Stimulated activated CD8-positive, alpha-beta memory T cell treated with anti-CD3 and anti-CD28 coated beads, Interleukin-2, amount 100 ng/mL, for 1 hour (primary cell): ENCODE measurements at places on chromosomes 5 and 9.

DNA sequence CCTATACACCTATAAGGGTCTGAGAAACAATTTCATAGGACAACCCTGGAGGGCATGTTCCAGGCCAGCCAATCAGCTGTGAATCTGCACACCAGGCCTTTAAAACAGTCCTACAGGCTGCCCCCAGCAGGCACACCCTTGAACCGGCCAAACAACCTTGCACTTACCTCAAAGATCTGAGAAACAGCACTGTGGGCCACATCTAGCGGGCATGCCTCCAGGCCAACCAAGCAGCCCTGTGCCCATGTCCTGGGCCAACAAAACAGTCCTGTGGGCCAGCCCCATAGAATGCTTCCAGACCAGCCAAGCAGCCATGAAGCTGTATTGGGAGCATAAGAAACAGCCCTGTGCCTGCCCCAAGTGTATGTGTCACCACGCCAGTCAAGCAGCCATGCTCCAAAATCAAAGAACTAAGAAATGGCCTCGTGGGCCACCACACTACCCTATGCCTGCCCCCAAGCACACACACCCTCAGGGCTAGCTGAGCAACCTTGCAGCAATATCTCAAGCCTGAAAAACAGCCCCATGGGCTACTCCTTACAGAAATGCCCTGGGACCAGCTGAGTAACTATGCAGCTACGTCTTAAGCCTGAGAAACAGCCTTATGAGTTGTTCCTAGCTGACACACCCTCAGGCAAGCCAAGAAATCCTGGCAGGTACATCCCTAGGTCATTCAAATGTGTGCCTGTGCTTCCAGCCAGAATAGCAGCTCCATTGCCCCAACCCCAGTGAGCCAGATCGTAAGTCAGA is 2243.8 kb upstream of the C9orf72 start:
- DNase-seq = no peak

GRCh38 chr9:114957558-114957957 is 27.2 kb upstream of the TNFSF8 start:
- no peak for DNase-seq

- DNase-seq = no peak
These were observed 312.9 kb upstream of the RGMB start for GRCh38 chr5:98460536-98460935.

- DNase-seq = no peak
These were observed 19.7 kb downstream of the NFIL3 start for GRCh38 chr9:91403665-91404543.

DNA sequence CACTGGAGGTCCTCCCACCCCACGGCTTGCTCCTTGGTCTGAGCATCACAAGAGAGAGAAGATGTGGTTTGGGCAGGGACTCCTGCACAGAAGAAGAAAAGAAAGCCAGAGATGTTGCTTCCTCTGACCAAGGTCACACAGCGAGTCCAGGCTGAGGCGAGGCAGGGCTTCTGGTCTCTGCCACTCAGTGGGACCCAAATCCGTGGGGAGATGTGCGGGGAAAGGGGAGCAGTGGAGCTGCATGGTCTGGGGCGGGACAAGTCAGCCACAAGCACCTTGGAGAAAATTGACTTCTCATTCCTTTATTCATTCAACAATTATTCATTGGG is 150.9 kb downstream of the C9orf50 start:
- DNase-seq = no peak

GRCh38 chr5:143226361-143226760 is 177.1 kb downstream of the NR3C1 start:
- DNase-seq = no peak

DNA sequence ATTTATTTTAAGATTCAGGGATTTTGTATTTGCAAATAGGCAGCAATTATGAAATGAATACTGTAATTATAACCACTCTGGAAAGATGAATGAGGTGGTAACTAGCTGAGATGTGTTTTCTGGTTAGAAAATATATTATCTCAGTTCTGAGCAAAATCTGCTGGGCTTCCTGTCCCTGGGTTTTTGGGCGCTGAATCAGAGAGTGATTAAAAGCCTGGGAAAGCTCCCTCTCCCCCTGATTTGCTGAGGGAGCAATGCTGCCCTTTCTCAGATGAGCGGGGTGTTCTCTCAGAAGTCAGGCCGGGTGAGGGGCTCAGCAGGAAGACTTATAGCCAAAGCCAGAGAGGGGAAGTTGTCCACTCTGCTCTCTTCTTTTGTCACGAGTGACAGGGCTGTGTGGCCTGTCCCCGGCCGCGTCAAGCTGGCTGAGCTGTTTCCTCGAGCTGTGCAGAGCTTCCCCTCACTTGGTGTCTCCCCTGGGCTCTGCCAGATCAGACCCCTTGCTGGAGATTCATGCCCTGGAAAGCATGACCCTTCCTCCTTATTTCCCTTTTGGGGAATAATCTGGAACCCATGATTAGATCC is 39.8 kb upstream of the PITX1 start:
- DNase-seq = no peak

DNA sequence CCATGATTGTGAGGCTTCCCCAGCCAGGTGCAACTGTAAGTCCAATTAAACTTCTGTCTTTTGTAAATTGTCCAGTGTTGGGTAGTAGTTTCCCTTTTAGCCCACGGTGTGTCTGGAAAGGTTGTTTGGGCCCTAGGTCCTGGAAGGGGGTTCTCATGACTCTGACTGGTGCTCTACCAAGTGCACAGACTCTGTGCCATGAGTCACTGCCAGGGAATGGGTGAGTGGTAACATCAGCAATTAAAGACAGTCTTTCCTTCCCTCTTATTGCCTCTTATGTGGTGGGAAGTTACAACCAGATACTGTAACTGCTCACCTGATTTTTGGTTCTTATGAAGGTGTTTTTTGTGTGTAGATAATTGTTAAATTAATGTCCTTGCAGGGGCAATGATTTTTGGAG is 141.2 kb downstream of the PRDM9 start:
- DNase-seq = no peak

- no peak for DNase-seq
These were observed 592.4 kb downstream of the KIF4B start for GRCh38 chr5:155605920-155606319.

DNA sequence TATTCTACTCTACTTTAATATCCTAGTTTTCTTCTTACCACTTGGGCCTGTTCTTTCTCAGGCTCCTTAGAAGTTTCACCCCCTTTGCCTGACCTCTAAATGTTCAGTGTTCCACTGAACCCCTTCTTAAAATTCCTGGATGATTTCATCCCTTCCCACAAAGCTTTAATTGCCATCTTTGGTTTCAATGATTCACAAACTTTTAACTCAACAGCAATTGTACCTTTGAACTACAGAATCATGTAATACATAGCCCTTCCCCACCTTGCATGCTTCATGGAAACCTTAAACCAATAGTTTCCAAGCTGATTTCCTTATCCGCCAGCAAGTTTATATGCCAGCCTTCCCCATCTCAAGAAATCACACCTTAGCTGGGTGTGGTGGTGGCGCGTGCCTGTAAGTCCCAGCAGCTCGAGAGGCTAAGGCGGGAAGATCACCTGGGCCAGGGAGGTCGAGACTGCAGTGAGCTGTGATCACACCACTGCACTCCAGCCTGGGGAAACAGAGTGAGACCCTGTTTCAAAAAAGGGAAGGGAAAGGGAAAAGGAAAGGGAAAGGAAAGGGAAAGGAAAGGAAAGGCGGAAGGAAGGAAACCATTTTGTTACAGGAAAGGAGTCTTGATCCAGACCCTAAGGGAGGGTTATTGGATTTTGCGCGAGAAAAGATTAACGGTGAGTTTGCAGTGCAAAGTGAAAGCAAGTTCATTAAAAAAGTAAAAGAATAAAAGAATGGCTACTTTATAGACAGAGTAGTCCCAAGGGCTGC is 1023.7 kb upstream of the DMAC1 start:
- no peak for DNase-seq

DNA sequence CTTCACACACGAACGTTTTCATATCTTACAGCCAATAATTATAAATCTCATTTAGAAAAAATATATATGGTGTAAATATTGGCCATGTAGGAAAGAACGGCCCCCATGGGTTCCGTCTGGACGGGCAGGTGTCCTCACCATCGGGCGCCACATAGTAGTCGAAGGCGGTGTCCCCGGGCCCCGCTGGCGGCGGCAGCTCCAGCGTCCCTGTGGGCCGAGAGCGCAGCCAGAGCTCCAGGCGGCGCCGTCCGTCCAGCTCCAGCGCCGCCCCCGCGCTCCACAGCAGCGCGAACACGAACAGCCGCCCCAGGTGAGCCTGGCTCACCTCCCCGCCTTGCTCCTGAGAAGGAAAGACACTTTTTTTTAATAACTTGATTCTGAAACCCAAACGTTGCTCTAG is 134.6 kb downstream of the DNAH5 start:
- DNase-seq = no peak

DNA sequence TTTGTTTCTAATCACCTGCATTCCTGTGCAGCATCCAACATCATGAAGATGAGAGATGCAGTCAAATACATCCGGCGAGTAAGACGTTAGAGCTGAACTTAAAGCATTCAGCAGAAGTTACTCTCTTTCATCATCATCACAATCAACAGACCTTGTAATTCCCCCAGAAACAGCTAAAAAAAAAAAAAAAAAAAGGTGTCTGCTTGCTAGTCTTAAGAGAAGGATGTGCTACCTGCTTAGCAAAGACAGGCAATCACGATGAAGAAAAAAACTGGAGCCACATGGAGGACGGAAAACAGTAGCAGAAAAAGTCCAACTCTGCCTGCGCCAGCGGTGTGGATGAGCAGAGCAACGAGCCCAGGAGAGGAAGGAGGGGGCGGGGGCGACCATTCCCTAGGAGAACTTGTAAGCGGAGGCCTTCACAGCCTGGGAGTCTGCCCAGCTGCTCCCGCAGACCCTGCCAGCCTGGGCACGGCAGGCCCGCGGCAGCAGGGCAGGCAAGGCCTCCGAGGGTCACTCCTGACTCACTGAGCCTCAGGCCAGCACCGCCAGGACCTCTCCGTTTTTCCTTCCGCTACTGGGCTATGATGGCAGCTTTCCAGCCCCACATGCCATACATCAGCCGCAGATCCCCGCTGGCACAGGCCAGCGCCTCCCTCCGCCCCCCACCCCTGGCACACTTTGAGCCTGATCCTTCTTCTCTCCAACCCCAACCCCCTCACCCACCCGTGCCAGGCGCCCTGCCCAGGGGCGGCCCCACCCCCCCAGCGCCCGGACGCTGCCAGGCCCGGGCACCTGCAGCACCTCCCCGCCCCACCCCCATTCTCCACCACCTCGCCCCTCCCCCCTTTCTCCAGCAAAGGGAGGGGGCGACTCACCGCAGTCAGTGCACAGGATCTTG is 1.4 kb downstream of the NRG2 start:
- no peak for DNase-seq

- DNase-seq = no peak
These were observed 9.9 kb downstream of the SH3RF2 start for GRCh38 chr5:145946112-145946861.

DNA sequence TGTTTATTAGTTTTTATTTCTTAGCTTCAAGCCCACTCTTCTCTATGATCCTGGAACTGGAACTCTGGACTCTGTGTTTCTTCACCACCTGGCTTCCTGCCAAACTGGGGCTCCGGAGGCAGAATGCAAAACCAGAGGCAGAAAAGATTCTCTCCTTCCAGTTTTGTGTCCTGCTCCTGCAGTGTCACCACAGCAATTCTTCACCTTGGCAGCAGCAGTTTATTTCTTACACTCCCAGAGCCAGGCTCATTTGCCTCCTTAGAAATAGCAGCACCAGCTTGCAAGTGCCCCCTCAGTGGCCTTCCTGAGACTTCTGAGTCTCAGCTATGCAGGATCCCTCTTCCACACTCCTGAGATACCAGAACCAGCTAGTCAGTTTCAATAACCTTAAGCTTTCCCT is 26.7 kb upstream of the CAMK4 start:
- no peak for DNase-seq

GRCh38 chr9:89604729-89605464 is at the start of gene GADD45G:
Gene GADD45G (plus strand): TSS chr9:89605012. CDS start chr9:89605122, 110 bp downstream.
- peak; percentile 59 for DNase-seq

DNA sequence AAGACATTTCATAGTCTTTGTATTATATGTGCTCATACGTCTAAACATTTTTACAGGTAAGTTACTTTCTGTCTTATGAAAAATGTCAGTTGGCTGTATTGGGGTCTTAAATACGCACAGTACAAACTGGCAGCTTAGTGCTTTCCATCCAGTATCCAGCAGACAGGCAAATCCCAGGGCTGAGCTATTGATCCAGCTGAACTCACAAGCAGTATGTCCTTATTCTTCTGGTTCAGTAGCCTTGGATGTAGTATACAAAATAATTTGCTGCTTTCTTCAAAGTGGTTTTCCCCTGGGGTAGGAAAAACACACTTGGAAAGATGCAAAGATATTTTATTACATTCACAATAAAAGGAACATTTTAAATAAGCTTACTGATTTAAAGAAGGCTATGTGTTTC is 617.2 kb downstream of the NR2F1-AS1 start:
- no peak for DNase-seq

GRCh38 chr9:37676411-37676830 is 25.7 kb downstream of the FRMPD1 start:
- DNase-seq = no peak

DNA sequence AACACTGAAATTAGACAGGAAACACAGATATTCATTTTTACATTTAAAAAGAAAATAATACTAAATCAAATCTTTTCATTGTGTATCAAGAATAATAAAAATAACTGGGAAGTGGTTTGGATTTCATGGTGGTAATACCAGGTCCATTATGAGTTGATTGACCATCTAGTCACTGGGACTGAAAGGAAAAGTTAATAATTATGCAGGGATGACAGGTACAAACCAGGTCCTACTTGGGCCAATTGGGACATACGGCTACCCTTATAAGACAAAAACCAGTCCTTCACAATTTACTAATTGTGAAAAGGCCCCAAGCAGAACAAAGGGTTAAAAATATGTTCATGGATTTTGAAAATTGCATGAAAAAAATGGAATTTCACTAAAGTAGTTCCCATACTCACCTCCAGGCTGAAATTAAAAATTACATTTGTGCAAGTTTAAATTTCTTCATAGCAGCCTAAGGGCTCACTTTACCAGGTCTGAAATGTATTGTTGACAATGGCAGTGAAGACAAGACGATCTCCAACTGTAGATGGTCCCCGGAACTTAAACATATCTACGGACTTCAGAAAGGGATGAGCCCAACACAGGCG is 44.1 kb downstream of the ZCCHC9 start:
- no peak for DNase-seq

DNA sequence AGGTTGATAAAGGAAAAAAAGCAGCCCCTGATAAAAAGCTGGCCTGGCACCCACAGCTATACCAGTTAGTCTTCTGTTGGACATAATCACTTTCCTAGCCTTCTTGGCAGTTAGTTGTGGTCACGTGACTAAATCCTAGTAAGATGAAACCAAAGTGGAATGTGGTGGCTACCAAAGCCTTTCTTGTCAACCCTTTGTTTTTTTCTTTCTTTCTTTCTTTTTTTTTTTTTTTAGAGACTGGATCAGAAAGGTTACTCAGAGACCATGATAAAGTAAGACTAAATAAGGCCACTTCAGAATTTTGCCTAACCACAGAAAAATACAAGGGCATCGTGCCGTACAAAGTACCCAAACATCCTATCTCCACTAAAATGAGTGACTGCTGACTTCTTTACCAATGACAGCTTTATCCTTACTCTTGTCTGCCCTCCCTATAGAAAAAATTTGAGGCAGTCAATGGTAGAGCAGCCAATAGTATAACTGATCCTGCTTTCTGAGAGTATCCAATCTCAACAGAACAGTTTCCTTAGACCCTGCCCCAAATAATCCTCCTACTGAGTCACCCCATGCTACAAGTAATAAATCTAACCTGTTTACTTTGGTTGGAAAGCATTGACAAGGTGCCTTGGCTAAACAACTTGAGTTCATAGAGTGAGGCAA is 14.2 kb upstream of the KIF27 start:
- DNase-seq = no peak

- no peak for DNase-seq
These were observed 101.9 kb downstream of the CD180 start for GRCh38 chr5:67094476-67095300.

GRCh38 chr9:80146466-80146865 is 574.7 kb downstream of the TLE4 start:
- DNase-seq = no peak

- no peak for DNase-seq
These were observed 574.2 kb downstream of the RAB3C start for GRCh38 chr5:59157068-59157467.
